ENCODE measurements at places on chromosomes 16 and 17.
A peak's percentile ranks its signal among the peaks of the same experiment; 100 is the strongest.

DNA sequence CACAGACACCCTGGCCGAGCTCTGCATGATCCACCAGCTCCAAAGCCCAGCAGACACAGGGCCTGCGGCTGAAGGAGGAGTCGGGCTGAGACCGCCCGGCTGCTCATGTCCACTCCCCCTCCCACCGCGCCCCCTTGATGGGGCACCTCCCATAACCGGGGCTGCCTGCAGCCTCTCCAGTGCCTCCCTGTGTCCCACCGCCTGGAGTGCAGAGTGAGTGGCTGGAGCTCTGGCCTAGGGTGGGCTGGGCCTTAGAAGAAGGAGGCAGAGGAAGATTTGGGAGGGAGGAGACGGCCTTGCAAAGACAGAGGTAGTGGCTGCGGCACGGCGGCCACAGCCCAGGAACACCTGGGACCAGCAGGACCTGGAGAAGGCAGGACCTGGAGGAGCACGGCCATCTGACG, 4.0 kb downstream of the CBFA2T3 start:
- no peak for DNase-seq

GRCh38 chr16:65740711-65741110, 618.8 kb upstream of the CDH11 start:
- DNase-seq = no peak

GRCh38 chr16:782258-782657, 5.9 kb downstream of the RPUSD1 start:
- DNase-seq = no peak

DNA sequence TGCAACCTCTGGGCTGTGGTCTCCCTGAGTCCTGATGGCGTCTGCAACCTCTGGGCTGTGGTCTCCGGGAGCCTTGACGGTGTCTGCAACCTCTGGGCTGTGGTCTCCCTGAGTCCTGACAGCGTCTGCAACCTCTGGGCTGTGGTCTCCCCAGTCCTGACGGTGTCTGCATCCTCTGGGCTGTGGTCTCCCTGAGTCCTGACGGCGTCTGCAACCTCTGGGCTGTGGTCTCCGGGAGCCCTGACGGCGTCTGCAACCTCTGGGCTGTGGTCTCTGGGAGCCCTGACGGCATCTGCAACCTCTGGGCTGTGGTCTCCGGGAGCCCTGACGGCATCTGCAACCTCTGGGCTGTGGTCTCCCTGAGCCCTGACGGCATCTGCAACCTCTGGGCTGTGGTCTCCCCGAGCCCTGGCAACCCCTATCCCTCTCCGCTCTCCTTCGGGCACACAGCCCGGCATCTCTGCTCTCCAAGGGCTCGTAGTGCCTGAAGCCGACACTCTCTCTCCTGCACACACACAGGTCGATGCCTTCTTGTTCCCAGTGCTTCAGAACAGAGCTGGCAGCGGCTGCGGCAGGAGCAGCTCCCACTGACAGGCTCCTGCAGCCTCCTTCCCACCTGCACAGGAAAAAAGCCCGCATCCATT, 45.6 kb downstream of the METRNL start:
- DNase-seq = peak; percentile 32

DNA sequence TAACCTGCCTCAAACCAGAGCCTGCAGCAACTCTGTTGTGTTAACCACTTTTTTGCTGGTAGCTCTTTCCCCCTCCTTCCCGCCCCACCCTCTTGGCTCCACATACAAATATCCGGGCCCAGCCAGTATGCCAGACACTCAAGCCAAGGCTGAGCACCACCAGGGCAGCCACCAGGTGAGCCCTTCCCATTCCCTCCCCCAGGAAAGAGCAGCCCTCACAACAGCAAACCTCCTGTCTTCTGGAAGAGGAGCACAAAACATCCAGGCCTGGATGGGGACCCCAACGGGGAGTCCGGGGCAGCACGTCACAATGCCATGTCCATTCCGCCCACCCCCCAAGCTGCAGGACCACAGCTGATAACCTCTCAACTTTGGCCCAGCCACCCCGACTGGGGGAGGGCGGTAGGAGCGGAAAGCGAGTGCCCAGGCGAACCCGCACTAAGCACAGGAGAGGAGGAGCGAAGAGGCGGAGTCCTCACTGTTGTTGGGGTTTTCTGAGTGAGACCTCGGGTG, 757 bp downstream of the ORMDL3 start:
- peak; percentile 25 for DNase-seq

GRCh38 chr16:6728381-6728780, 604.3 kb upstream of the RBFOX1 start:
- DNase-seq = no peak
